ENCODE measurements at places on chromosomes 11 and 22. TPM values are rescaled to one million over a fixed set of nuclear protein-coding genes. Genes with fewer than 3 reads are reported as not detected.

The RRP8 gene
- 18.2 TPM for polyA plus RNA-seq

The NAT10 gene
- 11.9 TPM for polyA plus RNA-seq

The IL10RA gene
- 3.1 TPM for polyA plus RNA-seq

DNA sequence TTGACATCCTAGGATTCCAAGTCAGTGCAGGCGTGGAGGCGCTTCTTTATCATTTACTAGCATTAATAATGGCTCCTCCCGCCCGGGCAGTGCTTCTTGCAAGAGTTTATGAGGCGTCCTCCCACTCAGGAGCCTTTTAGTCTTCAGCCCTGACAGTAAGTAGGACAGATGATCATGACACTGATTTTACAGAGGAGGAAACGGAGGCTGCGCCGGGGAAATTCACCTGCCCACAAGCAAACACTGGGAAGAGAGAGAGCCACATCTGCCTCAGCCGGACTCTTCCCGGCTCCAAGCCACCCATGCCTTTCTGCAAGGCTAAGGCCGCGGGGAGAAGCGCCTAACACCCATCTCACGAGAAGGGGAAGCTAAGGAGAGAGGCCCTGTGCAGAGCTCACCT is 35.9 kb downstream of the KIAA0930 start:
- no peak for DNase-seq

- no peak for DNase-seq
Measured at GRCh38 chr22:44276041-44276440, 36.7 kb downstream of the SHISAL1 start.

- no peak for DNase-seq
Measured at GRCh38 chr11:45042560-45042959, 91.9 kb upstream of the TP53I11 start.

DNA sequence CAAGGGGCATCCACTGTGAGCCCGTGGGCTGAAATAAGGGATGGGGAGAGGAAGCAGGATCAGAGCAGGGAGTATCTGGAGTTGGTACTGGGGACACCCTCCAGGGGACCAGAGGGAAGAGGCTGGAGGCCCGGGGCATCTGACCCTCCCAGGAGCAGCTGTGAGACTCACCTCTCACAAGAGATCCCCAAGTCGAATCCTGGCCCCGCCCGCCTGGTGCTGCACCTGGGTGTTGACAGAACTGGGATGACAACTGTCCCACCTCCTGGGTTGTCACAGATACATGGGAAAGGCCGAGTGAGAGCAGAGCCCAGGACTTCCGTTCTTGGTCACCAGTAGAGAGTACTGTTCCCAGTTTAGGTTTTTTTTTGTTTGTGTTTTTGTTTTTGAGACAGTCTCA is 78.9 kb downstream of the CELSR1 start:
- DNase-seq = no peak

GRCh38 chr11:45896422-45896984 is 10.6 kb downstream of the FREY1 start:
- no peak for DNase-seq

DNA sequence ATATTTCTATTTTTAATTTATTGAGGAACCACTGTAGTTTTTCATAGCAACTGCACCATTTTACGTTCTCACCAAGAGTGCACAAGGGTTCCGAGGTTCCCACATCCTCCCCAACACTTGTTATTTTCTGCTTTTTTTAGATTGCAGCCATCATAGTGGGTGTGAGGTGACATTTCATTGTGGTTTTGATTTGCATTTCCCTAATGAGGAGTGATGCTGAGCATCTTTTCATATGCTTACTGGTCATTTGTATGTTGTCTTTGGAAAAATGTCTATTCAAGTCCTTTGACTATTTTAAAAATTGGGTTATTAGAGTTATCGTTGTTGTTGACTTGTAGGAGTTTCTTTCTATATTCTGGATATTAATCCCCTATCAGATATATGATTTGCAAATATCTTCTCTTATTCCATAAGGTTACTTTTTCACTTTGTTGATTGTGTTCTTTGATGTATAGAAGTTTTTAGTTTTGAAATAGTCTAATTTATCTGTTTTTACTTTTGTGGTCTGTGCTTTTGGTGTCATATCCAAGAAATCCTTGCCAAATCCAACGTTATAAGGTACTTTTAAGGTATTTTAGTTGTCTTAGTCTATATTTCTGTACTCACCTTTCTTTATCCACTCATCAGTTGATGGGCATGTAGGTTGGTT is 9.0 kb downstream of the NEAT1 start:
- DNase-seq = no peak

GRCh38 chr11:10386361-10386760 is 68.7 kb upstream of the AMPD3 start:
- DNase-seq = no peak

DNA sequence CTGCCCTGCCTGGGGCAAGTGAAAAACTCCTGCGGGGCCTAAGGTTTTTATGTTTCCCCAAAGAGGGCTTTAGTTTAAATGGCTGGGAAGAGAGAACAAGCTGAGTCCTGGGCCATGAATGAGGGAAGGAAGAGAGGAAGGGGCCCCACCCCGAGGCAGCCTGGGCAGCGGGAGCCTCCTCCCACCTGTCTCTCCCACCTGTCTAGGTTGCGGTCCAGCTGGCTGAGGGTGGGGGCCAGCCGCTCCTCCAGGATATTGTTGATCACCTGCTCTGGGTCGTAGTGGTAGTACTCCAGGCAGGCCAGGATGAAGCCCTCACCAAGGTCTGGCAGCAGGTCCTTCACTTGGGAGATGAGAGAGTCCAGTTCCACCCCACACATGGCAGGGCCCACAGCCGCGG is 34.6 kb downstream of the UQCR10 start:
- no peak for DNase-seq

- peak; percentile 16 for DNase-seq
Measured at GRCh38 chr11:69656536-69657455, 15.8 kb downstream of the CCND1 start.

- no peak for DNase-seq
Measured at GRCh38 chr11:66641834-66642233, 3.3 kb downstream of the RBM4 start.

Data from right cardiac atrium (tissue), 5 donors.